Epithelial cell of esophagus (primary cell): ENCODE measurements at places on chromosomes 2 and 18.
A peak's percentile ranks its signal among the peaks of the same experiment; 100 is the strongest.

DNA sequence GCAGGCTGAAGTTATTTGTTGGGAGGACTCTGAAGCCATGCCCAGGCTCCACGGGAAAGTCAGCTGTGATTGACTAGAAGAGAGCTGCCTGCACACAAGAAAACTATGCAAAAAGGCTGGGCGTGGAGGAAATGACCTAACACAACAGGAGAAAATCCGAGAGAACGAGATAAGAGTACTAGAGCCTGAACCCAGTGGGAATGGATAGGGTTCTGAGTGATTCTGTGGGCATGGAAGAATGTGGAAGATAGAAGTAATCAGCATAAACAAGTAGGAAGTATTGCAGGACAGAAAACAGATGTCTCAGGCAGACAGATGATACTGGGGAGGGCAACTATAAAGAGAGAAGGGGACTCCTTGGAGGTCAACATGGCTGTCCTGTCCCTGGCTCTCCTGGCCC is 12.1 kb upstream of the COPS8 start:
- peak; percentile 78 for DNase-seq

DNA sequence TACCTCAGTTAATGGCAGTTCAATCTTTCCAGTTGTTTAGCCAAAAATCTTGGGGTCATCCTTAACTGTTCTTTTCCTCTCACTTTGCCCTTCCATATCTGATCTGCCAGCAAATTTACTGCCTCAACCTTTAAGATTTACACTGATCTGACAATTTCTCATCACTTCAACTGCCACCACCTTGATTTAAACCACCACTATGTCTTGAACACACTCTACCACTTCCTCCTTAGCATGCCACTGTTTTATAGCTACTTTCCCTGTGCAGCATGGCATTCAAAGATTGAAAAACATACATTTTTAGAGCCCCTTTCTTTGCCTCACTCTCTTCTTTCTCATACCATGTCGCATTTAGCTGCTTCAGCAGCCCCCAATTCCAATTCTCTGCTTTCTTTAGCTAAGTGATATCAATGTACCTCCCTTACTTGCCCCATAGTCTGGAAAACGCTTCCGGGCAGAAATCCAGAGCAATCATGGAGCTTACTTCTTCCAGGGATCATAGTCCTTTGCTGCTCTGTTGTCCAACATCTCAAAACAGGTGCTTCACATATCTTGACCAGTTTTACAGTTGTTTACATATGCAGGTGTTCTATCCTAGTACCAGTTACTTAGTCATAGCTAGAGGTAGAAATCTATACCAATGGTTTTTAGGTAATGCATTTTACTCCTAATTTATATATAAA is 10.9 kb downstream of the PGAP1 start:
- DNase-seq = no peak

- DNase-seq = no peak
These were observed 8.0 kb upstream of the COX7A2L start for GRCh38 chr2:42368817-42369531.

DNA sequence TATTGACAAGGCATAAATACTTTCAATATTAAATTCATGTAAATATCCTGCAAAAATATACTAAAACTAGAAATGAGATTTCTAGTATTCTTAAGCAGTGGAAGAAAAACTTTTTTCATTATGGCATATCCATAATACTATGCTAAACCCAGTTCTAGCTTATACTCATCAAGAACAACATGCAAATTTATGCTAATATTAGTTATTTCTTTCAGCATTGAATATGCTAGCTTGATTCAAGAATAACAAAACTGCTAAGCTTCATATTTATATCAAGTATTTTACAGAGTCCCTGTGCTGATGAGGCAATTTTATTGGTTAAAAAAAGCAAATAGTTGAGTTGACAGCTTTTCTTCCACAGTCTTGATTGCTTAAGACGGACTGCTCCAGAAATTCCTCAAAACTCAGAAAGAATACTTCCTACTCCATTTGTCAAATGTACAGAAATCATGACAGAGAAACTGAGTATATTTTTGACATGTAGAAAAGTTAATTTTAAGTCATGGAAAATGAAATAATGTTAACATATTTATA is 105.0 kb downstream of the PIGN start:
- no peak for DNase-seq

DNA sequence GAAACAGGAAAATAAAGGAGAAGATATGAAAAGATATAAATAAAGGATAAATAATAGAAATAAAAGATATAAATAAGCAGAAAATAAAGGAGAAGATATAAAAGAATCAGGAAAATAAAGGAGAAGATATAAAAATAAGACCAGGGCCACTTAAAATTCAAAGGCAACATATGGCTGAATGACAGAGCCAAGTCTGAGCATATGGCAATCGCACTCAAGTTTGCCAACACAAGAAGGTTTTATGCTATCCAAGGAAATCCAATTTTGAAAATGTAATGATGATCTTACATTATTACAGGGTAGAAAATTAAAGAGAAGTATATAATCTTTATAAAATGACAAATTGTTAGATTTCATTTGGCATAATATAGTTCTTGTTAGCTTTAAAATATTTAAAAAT is 33.6 kb downstream of the USP40 start:
- no peak for DNase-seq

- DNase-seq = peak; percentile 74
These were observed 4.5 kb downstream of the IDH1 start for GRCh38 chr2:208250388-208250787.

GRCh38 chr18:30682672-30683071 is 359.9 kb downstream of the DSC3 start:
- DNase-seq = no peak

- no peak for DNase-seq
These were observed 49.3 kb upstream of the FOSL2 start for GRCh38 chr2:28343184-28343942.

DNA sequence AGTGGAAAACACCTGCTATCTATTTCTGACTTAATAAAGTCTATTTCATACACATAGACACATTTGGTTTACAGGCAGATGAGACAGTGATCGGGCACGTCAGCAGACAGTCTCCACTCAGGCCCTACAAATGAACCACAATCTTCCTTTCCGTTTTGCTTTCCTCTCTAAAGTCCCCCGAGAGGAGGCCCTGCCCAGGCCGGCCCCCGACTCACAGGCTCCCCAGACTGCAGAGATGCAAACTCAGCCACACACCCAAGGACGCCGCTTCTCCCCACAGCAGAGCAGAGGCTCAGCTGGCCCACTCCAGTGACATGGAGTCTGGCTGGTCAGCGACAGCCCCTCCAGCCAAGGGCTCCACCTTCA is 9.3 kb upstream of the MTERF4 start:
- no peak for DNase-seq

- peak; percentile 73 for DNase-seq
These were observed 387.6 kb downstream of the FIGN start for GRCh38 chr2:163347982-163348856.

GRCh38 chr2:96408616-96409015 is 73.0 kb downstream of the NCAPH start:
- DNase-seq = no peak

DNA sequence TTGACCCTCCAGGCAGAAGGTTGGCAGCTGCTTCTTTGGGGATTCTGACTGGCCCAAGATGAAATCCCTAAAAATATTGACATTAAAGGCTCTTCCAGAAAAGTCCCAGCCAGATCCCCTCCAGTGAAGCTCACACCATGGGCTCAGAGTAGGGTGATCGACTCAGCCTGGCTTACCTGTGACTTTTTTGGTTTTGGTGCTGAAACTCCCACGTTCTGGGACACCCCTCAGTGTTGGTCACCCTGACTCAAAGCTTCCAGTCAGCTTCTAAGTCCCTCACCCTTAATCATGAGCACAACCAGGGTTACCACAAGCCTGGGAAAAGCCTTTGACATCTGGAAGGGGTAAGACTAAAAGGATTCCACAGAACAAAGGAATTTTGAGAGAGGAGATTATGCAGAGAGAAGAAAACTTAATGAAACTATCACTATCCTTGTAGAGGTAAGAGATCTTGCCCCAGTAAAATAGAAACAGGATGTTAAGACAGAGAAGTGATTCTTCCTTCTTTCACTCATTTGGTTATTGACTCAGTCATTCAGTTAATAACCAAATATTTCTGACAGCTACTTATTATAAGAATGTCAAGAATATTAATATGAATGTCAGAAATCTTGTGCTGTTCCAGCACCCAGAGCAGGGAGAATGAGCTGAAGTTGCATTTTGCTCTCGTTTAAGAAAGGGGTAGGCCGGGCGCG is 66.8 kb upstream of the SEC11C start:
- no peak for DNase-seq

- DNase-seq = no peak
These were observed 207.2 kb upstream of the TCF4 start for GRCh38 chr18:55795101-55795669.

DNA sequence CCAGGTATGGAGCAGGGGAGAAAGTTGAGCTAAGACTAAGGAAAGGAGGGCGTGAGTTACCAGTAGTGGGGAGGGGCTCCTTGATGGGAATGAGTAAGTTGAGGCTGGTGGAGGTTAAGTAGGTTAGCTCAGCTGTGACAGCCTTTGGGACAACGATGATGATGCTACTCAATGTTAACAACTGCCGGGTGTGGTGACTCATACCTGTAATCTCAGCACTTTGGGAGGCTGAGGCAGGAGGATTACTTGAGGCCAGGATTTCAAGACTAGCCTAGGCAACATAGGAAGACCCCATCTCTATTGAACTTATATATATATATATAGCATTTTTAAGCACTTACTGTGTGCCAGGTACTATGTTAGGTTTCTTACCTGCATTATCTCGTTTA is 48.4 kb downstream of the HK2 start:
- DNase-seq = no peak

- DNase-seq = peak; percentile 76
These were observed 22.8 kb downstream of the NXPH2 start for GRCh38 chr2:138757384-138757783.

GRCh38 chr2:147810883-147811765 is 33.7 kb upstream of the ACVR2A start:
- no peak for DNase-seq
